Stimulated activated memory B cell treated with anti-CD40 and anti-IgM and Interleukin-4, amounts not matched to agents 10 μg/mL and 1 μg/mL and 100 μg/mL, for 72 hours (primary cell): ENCODE measurements at places on chromosomes 12 and 14.

DNA sequence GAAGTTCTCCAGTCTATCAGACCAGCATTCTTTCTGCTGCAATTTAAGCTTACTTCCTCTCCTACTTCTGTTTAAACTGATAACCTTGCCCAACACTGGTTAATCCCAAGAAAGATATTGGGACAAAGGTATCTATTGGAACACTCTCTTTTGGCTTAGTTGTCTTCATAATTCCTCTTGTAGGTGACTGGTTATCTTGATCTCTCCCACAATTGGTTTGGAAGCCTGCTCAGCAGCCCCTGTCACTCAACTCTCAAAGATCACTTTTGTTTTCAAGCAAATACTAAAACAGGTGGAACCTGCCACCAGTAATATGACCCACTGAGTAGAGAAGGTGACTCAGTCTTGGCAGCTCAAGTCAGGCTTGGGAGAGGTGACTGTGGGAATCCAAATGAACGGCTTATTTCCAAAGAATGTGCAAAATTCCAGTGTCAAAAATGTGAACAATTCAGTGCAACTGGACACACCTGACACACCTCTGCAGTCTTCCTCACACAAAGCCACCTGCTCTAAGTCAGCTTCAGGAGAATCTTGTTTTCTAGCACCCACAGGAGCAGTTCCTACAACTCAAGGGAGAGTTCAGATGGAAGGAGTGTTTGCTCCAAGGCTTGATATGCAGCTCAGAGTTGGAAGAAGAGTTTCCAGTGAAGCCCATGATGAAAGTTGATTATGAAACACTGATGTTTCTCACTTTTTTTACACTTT, 83.2 kb upstream of the SLC38A2 start:
- ATAC-seq, result no peak

DNA sequence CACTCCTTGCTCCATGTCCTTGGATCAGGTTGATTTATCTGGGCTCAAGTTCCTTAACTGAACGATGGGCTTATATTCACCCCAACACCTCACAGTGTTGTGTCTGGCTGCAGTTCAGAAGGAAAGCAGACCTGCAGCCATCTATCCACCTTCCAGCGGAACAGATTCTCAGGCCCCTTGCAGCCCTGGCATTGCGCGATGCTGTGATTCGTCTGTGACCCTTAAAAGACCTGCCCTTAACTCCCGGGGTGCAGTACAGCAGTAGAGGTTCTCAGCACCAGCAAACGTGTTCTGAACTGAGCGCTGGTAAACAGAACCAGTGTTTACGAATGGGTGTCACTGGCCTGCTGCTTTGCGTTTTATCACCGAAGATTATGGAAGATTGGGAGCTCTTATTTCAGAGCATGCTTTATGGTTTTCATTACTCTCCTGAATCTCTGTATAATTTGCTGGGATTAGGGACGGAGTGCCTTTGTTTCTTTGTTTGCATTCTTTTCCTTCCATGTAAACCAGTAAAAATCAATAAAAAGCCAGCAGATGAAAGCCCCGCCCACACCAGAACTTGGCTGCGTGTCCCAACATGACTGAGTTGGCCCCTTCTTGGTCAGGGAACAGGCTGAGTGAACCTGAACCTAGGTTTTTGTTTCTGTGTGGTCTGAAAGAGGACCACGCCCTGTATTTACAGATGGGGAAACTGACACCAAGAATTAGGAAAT, 286.7 kb upstream of the CRY1 start:
- no peak for ATAC-seq

GRCh38 chr12:124764451-124764850, 99.2 kb downstream of the SCARB1 start:
- no peak for ATAC-seq

DNA sequence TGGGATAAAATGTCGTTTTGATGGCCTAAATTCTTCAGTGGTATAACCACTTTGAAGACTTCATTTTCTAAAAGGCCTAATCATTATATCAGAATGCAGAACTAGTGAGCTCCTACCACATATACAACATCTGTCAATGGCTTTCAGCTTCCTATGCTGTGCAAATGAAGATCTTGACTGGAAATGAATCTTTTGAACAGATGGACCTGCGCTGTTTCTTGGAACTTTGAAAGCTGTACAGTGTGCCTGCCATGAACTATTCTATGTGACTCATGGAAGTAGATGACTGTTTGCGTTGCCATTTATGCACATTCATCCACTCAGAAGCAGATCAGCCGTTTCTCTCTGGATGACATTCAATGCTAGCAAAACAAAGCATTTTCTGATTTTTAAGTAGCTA, 542.2 kb upstream of the USP15 start:
- ATAC-seq, result no peak
